ENCODE measurements at places on chromosomes 2 and 18.

DNA sequence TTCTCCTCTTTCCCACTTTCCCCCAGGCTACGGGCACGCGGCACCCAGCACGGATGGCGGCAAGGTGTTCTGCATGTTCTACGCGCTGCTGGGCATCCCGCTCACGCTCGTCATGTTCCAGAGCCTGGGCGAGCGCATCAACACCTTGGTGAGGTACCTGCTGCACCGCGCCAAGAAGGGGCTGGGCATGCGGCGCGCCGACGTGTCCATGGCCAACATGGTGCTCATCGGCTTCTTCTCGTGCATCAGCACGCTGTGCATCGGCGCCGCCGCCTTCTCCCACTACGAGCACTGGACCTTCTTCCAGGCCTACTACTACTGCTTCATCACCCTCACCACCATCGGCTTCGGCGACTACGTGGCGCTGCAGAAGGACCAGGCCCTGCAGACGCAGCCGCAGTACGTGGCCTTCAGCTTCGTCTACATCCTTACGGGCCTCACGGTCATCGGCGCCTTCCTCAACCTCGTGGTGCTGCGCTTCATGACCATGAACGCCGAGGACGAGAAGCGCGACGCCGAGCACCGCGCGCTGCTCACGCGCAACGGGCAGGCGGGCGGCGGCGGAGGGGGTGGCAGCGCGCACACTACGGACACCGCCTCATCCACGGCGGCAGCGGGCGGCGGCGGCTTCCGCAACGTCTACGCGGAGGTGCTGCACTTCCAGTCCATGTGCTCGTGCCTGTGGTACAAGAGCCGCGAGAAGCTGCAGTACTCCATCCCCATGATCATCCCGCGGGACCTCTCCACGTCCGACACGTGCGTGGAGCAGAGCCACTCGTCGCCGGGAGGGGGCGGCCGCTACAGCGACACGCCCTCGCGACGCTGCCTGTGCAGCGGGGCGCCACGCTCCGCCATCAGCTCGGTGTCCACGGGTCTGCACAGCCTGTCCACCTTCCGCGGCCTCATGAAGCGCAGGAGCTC lies 35.4 kb downstream of the KCNK3 start:
- no peak for DNase-seq

- DNase-seq, result no peak
Measured at GRCh38 chr2:242015108-242016065, 145.9 kb downstream of the RTP5 start.

GRCh38 chr2:232420463-232421188 lies 14.0 kb downstream of the ALPG start:
- no peak for DNase-seq

- DNase-seq, result no peak
Measured at GRCh38 chr2:113829761-113830160, 60.1 kb upstream of the ACTR3 start.

GRCh38 chr2:30266051-30266621 lies 34.8 kb downstream of the LBH start:
- DNase-seq, result peak; percentile 24

DNA sequence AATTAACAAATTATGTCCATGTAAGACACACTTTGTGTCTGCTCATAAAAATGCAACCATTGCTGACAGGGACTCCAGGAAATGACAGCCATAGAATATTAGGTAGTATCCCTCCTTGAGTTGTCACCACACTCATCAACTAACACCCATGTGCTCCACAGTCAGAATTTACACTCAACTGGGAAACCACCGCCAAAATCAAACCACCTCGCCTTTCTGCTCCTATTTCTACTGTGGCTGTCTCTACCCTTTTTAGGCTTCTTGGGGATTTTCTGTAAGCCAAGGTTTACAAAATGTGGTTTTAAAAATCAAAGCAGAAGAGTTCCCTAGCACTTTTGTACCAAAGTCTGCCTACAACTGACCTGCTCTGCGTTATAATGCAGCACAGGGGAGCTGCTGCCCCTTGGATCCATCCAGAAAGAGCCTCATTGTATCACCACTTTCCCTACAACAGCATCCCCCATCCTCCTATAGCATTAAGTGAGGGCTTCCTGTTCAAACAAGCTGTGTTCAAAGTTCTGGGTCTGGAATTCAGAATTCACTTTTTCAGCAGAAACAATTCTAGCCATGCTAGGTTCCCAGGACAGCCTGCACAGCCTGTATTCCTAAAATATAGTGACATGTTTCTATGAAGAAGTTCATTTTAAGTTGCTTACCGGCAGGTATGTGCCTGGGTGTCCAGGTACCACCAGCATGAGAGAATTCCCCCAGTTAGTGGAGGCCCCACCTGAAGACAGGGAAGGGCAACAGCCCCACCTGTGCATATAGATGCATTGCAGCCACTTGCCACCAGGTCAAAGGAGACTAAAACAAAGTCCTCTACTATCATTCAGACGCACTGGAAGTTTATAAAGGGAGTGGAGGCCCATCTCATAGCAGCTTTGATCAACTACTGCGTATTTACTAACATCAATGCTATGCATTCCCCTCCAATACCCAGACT lies 104.3 kb downstream of the MYO5B start:
- no peak for DNase-seq

GRCh38 chr2:231886071-231886681 lies 40.0 kb downstream of the NPPC start:
- no peak for DNase-seq

DNA sequence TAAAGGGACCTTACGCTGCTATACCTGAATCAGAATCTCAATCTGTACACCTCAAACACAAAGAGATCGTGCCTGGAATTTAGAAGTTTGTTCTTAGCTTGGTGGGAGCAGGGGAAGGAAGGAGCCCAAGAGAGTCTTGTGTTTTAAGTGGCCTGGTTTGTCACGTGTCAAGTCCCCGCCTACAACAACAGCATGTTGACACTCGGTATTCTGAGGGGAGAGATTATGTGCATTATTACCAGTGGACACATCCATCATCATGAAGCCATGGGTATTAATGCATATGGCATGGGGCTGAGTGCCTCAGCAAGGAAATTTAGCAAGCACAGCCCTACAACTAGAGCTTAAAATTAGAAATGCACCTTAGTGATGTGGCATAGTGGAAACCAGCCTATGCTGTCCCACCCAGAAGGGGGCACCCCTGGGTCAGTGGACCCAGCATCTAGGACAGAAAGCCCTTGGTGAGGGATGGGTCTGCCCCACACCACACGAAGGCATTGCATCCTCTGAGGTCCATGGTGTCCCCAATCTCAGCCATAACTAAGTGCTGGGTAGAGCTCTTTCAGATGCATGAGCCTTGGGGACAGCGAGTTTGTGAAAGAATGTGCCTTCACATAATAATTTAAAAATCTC lies 138.7 kb downstream of the MGAT5 start:
- DNase-seq, result no peak

DNA sequence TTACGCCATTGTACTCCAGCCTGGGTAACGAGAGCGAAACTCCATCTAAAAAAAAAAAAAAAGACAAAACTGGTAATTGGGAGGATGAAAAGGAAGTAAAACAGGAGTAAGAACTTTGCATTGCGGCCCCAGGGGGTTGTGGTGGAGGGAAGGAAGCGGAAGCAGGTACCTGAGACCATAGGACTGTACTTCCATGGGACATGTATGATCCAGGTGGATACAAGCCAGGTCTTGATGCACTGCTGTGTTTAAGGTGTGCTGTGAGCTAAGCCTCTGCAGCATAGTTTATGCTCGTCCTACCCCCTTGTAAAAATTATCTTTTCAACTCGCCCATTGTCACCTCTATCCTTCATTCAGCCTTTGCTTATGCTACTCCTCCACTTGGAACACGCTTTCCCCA lies 23.7 kb downstream of the FBXO36 start:
- DNase-seq, result no peak

DNA sequence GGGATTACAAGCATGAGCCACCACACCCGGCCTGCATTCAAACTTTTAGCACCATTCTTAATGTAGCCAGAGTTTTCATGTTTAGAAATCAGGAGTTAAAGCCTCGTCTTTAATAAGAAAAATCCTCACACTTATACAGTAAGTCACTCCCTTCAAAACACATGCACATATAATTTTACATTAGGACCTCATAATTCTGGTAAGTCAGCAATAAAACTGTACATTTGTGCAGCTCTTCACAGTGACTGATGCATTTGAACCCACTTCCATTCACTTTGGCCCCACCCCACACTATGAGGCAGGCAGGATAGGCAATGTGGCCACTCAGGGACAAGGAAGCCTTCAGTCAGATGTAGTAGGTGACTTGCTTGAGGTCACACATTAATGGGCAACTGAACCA lies 141.7 kb upstream of the SIX3 start:
- DNase-seq, result no peak

GRCh38 chr2:95232232-95232631 lies 24.9 kb downstream of the ZNF892 start:
- no peak for DNase-seq

- DNase-seq, result no peak
Measured at GRCh38 chr2:101571951-101572350, 97.0 kb upstream of the RFX8 start.

DNA sequence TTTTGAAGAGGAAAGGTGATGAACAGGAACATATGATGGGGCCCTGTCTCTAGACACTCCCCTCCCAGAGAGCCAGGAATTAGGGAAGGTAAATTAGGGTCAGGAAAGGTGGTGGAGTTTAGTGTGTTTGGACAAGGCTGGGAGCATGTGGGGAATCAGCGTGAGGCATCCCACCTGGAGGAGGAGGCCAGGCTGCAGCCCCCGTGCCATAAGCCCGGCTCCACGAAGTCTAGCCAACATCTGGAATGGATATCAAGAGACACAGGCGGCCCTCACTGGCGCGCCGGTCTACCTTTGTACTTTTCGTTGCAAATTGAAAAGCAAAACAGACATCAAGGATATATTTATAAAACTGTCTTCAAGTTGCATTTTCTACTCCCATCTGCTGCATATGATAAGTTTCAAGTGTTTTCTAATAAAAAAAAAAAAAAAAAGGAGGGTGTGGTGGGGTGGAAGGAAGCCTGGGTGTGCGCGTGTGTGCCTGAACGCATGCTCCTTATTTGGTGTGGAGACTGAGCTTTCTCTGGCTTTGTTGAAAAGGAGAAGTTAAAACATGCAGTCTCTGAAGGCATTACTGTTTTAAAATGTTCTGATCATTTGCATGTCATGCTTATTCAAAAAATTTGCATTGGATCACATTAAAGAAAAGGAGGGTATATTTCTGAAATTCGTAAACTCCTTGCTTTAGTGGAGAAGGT lies 546.7 kb upstream of the ID2 start:
- DNase-seq, result no peak

- no peak for DNase-seq
Measured at GRCh38 chr2:86003104-86003503, 102.6 kb downstream of the POLR1A start.
